NCI-H146 (cell line): ENCODE measurements at places on chromosomes 12 and 14.

GRCh38 chr12:32303174-32303549 is 96.2 kb upstream of the FGD4 start:
- no peak for DNase-seq

GRCh38 chr12:61490526-61491498 is 769.4 kb upstream of the USP15 start:
- DNase-seq = no peak

- no peak for DNase-seq
Measured at GRCh38 chr14:85358136-85358785, 171.7 kb upstream of the FLRT2 start.

- DNase-seq = no peak
Measured at GRCh38 chr14:36398463-36399291, 78.2 kb upstream of the MBIP start.

- no peak for DNase-seq
Measured at GRCh38 chr12:113063396-113064350, 7.1 kb downstream of the DTX1 start.

DNA sequence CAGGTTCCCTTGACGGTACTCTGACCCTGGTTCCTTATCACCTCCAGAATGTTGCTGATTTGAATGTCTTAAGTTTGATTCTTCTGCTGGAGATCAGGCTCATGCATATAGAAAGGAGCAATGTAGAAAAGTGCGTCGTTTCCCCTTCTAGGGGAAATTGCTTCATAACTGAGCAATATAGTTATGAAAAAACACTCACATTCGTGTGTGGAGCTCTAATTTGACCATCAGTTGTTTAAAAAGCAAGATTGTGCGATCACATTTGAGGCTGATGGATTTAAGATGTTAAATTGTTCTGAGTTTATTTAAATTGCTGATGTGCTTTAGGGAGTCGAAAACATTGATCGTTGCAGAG is 19.2 kb downstream of the PELI2 start:
- no peak for DNase-seq

- no peak for DNase-seq
Measured at GRCh38 chr12:125129179-125129571, 63.9 kb downstream of the AACS start.

- no peak for DNase-seq
Measured at GRCh38 chr14:54562334-54562733, 4.6 kb upstream of the SAMD4A start.

- DNase-seq = peak; percentile 87
Measured at GRCh38 chr12:5200278-5201087, 156.8 kb downstream of the KCNA5 start.

- DNase-seq = no peak
Measured at GRCh38 chr12:52772772-52773171, 4.4 kb downstream of the KRT76 start.

GRCh38 chr14:89588840-89589296 is 171.8 kb upstream of the FOXN3 start:
- no peak for DNase-seq

- DNase-seq = no peak
Measured at GRCh38 chr14:70698288-70698687, 56.6 kb downstream of the TTC9 start.

- no peak for DNase-seq
Measured at GRCh38 chr12:6975297-6976032, 4.8 kb downstream of the EMG1 start.

DNA sequence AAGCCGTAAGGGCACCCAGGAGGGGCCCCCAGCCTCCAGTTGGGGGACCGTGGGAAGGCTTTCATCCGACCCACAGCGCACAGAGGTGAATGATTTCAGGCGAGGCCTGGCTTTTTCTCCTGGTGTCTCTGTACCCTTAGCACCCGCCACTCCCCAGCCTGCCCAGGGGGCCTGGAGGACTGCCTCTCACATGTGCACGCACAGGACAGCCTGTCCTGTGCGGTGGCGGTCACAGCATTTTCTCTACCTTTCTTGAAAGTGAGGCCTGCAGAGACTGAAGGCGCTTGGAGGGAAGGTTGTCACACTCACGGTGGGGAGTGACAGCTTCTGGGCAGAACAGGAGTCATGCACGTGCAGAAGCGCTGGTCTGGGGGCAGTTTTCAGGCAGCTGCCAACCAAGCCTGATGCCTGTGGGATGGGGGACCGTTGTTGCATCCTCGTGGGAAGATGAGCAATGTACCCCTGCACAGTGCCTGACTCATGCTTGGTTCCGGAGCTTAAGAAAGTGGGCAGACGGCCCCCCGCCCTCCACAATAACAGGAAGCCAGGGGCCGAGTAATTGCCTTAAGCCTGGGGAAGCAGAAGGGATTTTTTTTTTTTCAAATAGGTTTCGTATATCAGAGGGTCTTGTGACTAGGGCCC is 148.1 kb downstream of the TSPAN9 start:
- DNase-seq = no peak

DNA sequence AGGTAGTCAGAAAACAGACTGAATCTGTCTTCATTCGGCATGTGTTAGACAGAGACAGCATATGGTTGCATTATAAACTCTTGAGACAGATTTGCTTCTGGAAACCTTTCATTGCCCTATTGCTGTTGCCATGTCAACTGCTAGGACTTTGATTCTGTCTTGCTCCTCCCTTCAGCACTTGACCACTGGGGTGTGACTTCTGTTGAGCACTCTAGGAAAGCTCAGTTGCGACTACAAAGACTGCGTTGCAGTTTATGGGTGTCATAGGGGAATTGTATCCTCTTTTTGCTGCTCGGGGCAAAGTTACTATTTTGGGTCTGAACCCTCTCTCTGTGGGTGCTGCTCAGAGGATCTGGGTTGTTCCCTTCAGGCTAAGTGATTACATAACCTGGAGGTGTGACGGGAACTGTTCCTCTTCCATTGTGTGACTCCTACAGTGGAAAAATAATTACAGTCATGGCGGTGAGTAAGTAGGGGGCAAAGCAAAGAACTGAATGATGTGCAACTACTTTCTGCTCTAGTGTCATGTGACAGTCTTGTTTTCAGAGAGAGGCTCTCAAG is 44.3 kb upstream of the TRIM9 start:
- DNase-seq = no peak

DNA sequence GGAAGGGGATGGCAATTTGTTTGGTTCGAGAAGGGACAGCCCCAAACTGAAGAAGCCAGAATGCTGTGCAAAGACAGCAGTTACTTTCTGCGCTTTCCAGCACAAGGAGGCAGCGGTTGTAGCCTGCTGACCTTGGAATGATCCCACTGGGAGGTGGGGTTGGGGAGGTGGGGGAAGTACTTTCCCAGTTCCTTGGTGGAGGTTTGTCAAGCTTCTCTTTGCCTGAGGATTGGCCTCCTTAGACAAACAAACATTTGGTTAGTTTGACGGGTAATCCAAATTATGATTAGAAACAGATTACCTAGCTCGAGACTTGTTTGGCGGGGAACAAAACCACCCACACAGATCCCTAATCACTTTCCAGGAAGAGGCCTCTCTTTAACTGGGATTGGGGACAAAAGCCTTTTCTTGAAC is 79.1 kb upstream of the EGLN3 start:
- DNase-seq = no peak

DNA sequence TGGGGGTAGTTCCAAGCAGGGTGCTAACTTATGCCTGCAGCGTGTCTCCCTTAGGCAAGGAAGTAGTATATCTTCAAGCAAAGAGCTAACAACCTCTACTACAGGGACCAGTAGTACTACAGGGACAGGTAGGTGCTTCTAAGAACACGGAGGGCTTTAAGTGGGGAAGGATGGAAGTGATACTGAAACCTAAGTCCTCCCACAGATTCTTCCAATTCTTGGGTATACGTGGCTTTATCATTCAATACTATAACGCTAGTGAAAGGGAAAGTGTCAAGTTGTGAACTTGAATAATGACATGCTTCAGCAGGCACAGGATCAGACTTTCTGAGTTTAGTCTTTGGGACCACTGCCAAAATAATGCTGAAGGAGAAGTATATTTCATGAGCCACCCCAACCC is 241.7 kb downstream of the CEP128 start:
- DNase-seq = no peak

GRCh38 chr12:57091638-57092528 is 3.0 kb downstream of the NAB2 start:
- DNase-seq = no peak

DNA sequence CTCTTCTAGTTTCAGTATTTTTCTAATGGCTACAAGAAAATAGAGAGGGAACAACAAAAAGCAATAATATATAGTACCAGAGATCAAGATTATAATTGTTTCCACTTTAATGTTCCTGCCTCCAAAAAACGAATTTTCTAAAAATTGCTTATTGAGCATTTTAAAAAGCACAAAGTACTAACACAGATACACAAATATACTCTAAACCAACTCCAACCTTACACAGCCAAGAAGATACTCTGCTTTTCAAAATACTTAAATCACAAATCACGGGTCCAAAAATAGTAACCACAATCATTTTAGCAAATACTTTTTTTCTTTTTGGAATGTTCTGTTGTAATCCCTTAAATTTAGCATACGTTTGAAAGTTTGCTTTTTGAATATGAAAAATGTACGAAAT is 2.0 kb downstream of the YAF2 start:
- DNase-seq = no peak

DNA sequence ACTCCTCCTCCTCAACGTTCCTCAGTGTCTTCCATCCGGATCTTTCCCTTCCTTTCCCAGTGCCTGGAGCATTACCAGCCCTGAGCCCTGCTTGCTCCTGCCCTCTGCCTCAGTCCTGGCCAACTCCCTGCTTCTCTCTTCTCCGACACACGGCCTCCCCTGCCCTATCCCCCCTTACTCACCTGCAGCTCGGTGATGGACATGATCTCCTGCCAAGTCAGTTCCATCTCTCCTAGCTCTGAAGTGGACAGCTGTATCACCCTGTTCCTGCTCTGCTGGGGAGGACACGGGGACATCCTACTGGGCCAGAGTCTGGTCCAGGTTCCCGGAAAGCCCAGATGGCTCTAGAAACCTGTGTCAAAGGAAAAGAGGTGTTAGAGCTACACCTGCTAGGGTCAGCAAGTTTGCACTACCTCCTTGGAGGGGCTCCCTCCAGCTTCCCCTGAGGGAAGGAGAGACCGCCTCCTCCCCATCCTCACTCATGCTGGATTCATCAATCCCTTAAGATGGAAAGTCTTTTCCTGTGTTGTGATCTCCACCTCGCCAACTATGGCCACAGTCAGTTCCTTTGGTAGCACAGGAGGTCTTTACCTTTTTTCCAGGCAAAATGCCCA is 5.8 kb downstream of the NFE2 start:
- DNase-seq = no peak

GRCh38 chr12:127342861-127343260 is 924.1 kb upstream of the TMEM132C start:
- DNase-seq = no peak

- DNase-seq = peak; percentile 61
Measured at GRCh38 chr12:7907009-7907408, 29.0 kb downstream of the SLC2A3 start.

- no peak for DNase-seq
Measured at GRCh38 chr12:67764946-67765619, 116.5 kb downstream of the DYRK2 start.

- DNase-seq = no peak
Measured at GRCh38 chr12:43694879-43695278, 63.7 kb downstream of the PUS7L start.

- no peak for DNase-seq
Measured at GRCh38 chr12:79262938-79263337, 398.4 kb downstream of the SYT1 start.

DNA sequence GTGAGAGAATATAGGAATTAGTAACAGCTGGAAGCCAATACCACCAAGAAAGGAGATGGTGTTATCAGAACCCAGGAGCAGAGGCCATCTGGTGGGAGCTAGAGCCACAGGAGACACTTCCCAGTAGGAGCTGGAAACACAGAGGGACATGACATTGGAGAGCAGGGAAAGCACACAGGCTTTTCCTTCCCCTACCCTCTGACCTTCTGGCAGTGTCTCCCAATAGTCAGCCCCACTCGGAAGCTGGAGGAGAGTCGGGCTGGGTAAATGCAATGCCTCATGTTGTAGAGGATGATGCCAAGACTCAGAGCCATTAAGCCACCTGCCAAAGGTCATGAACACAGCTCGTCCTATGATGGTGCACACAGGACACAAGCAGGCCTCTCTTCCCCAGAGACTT is 538.5 kb downstream of the BCL11B start:
- DNase-seq = no peak
